Fibroblast of skin of left quadriceps (primary cell): ENCODE measurements at places on chromosomes 4 and X.

GRCh38 chr4:1508161-1509160 lies 102.2 kb upstream of the NKX1-1 start:
- no peak for DNase-seq

GRCh38 chr4:24662056-24662455 lies 77.7 kb upstream of the DHX15 start:
- DNase-seq = no peak

DNA sequence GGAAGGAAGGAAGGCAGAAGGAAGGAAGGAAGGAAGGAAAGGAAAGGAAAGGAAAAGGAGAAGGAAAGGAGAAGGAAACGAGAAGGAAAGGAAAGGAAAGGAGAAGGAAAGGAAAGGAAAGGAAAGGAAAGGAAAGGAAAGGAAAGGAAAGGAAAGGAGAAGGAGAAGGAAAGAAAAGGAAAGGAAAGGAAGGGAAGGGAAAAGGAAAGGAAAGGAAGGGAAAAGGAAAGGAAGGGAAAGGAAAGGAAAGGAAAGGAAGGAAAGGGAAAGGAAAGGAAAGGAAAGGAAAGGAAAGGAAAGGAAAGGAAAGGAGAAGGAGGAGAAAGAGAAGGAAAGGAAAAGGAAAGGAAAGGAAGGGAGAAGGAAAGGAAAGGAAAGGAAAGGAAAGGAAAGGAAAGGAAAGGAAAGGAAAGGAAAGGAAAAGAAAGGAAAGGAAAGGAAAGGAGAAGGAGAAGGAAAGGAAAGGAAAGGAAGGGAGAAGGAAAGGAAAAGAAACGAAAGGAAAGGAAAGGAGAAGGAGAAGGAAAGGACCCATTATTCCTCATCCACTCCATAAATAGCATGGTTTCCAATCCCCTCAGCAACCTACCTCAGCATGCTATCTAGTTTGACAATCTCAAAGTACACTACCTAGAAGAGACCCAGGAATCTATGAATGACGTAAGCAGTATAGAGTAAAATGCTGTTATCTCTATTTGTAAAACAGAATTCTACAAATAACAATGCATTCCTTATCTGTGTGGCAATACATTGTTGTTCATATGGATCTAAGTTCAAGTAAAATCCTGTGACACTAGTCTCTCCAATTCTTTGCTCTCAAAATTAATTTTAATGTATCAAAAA lies 209.7 kb downstream of the LRBA start:
- DNase-seq = no peak

DNA sequence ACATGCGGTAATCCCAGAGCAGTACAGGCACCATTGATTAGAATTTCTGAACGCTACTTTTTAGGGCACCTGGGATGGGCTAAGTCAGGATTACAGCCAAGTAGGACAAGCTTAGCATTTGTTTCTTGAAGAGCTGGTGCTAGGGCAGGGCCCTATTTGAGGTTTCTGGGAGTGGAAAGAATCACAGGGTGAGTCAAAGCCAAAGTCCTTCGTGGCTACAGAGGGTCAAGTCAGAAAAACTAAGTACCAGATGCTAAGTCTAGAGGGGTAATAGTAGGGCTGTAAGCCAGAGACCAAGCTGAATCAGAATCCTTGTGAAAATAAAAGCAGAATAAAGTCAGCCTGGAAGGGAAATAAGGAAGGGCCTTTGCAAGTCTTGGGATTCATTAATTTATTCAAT lies 448.6 kb downstream of the ZIC3 start:
- DNase-seq = no peak

- DNase-seq = no peak
Observed at GRCh38 chr4:566508-567295, 9.4 kb downstream of the TMEM271 start.

DNA sequence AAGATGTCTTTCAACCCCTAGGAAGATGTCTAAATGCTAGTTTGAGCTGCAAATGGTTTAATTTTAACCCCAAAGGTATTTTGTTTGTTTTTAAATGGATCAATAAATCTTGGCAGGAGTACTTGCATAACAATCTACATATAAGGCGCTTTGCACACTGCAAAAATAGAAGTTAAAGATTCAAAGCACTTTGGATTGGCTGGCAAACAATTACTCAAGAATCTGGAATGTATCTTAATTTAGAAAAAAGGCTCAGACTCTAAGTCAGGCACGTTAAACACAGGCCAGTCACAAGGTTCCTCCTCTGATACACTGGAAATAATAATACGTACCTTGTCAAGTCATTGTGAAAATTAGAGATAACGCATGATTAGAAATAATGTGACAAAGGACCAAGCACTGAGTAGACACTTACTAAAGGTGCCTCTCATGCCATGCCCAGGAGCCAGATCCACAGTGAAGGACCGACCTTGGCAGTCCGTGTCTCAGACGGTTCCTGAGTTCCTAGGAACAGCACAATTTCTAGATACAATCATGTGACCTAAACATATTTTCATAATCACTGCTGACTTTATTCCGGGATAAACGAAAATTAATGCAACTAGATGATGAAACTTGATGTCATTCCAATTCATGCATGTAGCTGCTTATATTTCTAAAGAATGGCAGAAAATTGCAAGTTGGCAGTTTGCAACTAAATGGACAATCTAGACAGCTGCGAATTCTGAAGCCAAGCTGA lies 49.6 kb downstream of the PROM1 start:
- peak; percentile 77 for DNase-seq

GRCh38 chrX:133980832-133981588 lies 4.4 kb downstream of the GPC3 start:
- DNase-seq = no peak

- no peak for DNase-seq
Observed at GRCh38 chrX:1767026-1767425, 152.2 kb downstream of the ASMT start.

DNA sequence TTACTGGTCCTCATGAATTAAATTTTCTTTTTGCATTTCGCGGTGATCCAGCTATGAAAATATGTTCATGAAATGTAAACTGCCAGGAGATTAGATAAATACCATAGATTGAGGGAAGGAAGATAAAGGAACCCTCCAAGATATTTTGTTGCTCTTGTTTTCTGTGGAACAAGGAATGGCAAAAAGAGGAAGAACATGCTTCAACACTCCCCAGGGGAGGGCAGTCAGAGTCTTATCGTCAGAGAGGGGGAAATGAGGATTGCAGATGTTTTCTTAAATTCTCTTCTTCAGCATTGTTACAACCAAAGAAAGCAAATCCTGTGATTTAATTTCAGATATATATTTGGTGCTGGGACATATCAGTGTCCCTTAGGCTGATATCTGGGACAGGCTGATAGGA lies 9.5 kb upstream of the SFRP2 start:
- DNase-seq = no peak

DNA sequence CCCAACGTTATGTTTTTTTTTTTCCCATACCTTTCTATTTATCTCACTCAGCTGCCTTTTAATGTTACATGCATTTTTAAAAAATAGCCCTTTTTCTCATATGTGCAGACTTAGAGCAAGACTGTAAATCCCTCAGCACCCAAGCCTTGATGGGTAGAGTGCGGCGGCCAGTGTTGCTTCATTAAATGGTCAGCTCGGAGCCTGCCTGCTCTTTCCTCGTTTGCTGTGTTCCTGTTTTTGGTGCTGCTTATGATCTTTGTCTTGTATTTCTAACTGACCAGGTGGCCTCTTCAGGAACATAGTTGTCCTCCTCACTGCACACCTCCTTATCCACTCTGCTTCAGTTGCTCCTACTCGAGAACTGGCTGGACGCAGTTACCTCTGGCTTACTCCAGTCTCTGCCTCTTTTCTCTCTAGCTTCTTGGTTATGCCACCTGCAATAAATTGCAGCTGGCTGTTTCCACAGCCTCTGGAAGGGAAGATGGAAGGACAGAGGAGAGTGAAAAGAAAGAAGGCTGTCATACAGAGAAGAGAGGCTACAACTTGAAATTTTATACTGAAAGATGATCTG lies 10.7 kb downstream of the RBPJ start:
- DNase-seq = no peak

GRCh38 chr4:170691168-170691567 lies 601.4 kb upstream of the AADAT start:
- DNase-seq = no peak

- DNase-seq = no peak
Observed at GRCh38 chr4:151833174-151833573, 72.4 kb upstream of the GATB start.

- no peak for DNase-seq
Observed at GRCh38 chrX:122940199-122940598, 243.9 kb upstream of the GRIA3 start.

DNA sequence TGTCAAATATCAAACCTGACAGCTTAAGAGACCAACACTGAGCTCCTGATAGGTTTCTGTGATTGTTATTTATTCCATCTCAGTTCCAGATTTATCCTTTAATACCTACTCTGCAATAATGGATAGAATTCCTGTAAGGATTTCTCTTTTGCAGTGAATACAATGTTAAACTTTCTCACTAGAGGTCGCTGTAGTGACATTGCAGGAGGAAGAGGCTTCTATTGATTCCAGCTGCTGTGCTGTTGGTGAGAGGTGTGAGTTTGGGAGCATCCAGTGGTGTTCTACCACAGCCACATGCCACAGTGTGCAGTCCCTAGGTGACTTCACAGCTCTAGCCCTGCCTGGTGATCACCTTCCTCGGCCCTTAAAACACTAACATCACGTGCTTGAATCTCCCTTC lies 34.6 kb upstream of the DCAF8L2 start:
- peak; percentile 5 for DNase-seq

- DNase-seq = no peak
Observed at GRCh38 chr4:133638751-133639150, 489.7 kb downstream of the PCDH10 start.

DNA sequence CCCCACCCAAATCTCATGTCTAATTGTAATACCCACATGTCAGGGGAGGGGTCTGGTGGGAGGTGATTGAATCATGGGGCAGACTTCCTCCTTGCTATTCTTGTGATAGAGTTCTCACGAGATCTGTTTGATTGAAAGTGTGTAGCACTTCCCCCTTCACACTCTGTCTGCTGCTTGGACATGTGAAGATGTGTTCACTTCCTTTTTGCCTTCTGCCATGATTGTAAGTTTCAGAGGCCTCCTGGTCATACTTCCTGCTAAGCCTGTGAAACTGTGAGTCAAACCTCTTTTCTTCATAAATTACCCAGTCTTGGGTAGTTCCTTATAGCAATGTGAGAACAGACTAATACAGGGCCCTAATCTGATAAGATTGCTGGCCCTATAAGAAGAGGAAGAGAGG lies 1514.8 kb downstream of the RPA4 start:
- DNase-seq = no peak

DNA sequence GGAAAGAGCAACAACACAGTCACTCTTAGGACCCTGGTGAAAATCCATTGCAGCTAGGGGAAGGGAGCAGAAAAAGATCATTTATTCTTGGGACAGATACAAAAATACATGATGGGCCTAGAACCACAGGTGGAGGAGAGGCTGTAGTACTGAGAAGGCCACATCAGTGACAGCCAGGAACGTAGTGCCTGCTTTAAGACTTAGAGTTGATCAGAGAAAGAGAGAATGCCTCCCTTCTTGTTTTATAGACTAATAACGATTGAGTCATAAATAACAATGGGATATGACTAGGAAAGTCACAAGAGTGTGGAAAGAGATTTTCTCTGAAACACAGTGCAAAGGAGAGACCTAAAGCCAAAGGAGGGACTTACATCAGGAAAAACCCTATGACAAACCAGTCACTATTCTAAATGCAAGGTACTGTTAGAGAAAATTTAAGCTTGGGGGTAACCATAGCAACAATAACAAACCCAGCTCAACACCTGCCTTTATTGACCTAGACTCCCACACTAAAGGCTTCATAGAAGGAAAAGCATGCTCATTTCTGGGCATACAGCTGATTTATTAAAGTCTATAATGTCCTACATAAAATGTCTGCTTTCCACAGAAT lies 1015.0 kb upstream of the GRID2 start:
- no peak for DNase-seq

DNA sequence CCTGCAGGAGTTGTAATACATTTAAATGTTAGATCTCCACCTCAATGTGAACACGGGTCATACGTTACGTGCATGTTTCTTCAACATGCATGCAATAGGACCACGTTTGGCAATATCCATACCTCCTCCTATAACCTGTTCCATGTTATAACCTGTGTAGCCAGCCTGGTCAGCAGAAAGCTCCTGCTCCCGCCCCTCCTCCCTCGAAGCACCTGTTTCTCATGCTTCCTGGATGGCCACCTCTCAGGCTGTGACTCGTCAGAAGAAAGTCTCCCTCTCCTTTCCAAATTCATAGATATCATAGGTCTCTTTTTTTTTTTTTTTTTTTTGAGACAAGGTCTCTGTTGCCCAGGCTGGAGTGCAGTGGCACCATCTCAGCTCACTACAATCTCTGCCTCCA lies 96.5 kb downstream of the HMX1 start:
- DNase-seq = no peak

DNA sequence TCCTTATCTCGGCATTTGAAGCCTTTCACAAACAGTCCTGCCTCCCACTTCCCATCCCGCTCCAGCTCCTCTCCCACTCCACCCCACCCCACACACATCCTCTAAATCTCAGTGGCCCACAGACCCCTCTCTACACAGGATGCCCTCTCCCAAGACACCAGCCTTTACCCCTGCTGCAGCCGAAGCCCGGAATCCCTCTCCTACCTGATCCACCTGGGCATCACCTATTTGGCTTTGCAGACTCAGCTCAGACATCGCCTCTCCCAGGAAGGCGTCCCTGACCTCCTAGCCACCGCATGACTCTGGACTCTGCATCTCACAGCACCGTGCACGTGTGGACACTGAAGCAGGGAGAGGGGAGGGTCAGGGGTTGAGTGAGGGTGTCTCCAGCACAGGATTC lies 11.5 kb downstream of the PPP2R2C start:
- no peak for DNase-seq
